Liver (tissue), 10 donors: ENCODE measurements at places on chromosomes 12 and 14.

GRCh38 chr12:6322352-6322751 lies 11.9 kb downstream of the PLEKHG6 start:
- no peak for DNase-seq

- DNase-seq = no peak
Observed at GRCh38 chr12:6697584-6698351, 2.8 kb downstream of the PIANP start.

GRCh38 chr12:105357162-105357691 lies 26.7 kb downstream of the C12orf75 start:
- no peak for DNase-seq

DNA sequence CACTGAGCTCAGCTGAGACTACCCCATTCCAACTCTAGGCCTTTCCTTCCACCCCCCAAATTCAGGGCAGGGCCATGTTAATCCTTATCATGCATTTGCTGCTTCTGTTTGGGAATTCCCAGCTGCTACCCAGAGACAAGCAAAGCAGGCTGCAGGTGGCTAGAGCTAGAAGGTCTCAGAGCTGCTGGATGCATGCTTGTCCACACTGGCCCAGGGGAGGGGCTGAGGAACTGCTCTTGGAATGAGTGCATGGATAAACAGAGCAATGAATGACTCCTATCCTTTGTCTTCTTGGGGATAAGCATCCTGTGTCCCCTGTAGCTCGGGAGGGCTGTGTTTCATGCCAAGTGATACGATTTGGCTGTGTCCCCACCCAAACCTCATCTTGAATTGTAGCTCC lies 136.8 kb upstream of the NOS1 start:
- DNase-seq = no peak

- no peak for DNase-seq
Observed at GRCh38 chr12:44874981-44875416, 1.1 kb downstream of the NELL2 start.

- no peak for DNase-seq
Observed at GRCh38 chr14:25053585-25053984, 3.6 kb upstream of the STXBP6 start.

GRCh38 chr14:74875941-74876913 lies at the start of gene PROX2:
TSS of gene PROX2 (minus strand) at chr14:74876145. CDS start at chr14:74863834, 12,311 bp downstream.
- DNase-seq = no peak

- DNase-seq = no peak
Observed at GRCh38 chr14:53792909-53793308, 163.7 kb downstream of the BMP4 start.

DNA sequence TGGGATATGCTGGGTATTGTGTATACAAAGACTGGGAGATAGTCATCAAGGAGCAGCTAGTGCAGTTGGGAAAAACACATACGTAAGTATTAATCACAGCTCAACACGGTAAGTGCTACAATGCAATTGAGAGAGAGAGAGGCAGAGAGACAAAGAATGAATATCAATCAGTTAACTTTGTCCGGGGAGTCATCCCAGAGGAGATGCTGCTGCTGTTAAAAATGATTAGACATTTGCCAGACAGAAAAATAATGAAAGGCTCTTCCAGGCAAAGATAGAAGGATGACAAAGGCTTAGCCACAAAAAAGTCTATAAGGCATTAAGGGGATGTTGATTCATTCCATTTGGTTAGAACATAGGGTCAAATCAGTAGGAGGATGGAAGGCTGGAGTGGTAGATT lies 45.1 kb downstream of the AKAP6 start:
- no peak for DNase-seq

- DNase-seq = no peak
Observed at GRCh38 chr12:69821456-69822159, 3.4 kb upstream of the MYRFL start.

DNA sequence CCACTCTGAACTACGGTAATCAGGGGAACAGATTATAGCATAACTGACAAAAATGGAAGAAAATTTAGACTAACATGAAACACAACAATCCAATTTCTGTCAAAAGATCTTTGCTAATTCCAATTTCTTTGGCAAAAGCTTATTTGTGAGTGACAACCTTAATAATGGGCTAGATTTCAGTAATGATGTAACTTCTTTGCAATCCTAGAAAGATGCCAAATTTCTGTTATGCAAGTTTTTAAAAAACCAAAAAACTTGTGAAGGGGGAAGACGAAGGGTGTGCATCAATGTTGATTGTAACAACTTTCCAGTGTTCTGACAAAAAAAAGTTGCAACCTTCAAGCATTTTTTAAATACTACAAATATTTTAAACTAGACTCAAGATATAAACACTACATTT lies 59.9 kb downstream of the DICER1 start:
- no peak for DNase-seq

DNA sequence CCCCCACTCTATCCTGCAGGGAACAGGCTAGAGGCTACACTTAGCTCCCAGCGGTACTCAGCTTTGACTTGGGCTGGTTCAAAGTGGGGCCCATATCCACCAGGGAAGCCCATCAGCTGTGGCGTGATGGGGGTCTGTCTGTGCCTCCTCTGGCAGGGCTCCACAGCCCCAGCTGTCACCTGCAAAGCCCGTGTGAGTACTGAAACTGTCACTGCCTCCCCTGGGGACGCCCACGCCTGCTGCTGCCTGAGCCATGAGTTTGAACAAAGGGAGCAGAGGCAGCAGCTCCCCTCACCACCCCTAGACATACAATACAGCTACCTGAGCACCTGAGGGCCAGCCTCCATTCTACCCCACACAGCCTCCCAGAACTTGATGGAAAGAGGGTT lies 5.0 kb downstream of the REM2 start:
- DNase-seq = no peak

DNA sequence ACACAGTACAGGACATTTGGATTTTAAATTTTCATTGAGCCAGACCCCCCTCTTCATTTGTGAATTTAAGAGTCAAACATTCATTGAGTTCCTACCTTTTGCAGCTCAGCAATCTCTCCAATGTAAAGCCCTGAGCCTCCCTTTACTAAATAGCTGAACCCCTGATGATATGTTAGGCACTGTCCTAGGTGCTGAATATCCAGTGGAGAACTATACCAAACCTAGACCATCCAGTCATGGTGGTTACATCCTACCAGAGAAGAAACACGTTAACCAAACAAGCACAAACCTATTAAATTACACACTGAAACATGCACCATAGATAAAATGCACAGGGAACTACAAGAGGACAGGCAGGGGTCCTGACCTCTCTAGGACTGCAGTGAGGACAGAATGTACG lies 1585.3 kb upstream of the TMEM132C start:
- DNase-seq = no peak

DNA sequence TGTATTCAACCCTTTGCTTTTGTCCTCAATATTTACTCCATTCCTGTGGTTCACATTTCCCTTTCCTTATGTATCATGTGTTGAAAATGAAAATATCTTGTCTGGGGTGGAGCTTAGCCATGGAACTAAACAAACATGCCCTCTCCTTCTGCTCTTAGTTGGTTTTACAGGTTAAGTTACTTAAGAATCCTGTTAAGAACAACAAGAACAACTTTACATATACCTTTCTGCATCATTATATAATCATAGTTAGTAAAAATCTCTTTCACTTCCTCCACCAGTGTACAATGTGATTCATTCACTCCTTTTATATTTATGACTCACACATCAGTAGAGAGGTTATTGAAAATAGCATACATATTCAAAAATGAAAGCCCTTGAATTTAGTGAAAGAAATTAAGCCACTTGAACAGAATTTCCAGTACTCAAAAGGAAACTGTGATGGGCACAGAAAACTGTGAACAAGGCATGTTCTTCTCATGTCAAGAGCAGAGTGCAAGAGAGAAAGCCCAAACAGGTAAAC lies 307.7 kb downstream of the CCDC91 start:
- no peak for DNase-seq

GRCh38 chr12:77540097-77540496 lies 290.6 kb upstream of the NAV3 start:
- DNase-seq = no peak
